ENCODE measurements at places on chromosomes 6 and 20.

DNA sequence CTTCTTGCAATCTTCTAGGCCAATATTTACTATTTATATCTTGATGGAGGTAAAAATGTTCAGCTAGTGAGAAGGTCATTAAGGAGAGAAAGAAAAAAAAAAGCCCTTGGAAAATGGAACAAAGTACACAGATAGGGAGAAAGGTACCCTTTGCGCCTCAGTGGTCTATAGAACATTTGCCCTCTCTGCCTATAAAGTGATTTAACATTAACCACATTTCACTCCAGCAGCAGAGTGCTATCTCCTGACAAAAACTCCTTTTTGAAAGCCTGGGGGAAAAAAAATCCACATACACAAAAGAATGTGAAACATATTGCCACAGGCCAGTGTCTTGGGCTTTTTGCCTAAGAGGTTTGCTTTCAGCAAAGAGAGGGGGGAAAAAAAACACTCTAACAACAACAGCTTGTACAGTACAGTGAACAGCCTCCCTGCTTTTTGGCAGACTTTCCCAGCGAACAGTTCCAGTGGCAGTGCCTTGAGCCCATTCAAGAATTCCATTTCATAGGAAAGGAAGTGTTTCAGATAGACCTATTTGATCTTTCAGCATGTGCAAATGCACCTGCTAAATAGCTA lies 695 bp downstream of the ARHGAP18 start:
- DNase-seq: no peak

DNA sequence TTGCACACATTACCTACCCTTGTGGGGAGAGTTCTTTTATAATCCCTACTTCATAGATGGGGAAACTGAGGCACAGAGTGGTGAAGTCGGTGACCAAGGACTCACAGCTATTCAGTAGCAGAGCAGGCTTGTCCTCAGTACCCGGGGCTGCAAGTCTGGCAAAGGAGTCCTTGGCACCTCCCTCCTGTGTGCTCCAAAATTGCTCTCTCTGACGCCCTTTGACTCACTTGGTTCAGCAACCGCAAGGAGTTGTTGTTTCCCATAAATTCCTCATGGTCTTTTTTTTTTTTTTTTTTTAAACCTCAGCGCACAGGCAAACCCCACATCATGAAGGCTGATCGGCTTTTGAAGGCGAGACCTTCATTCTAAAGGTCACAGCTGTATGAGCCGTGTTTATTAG lies 143.2 kb downstream of the CEBPB start:
- DNase-seq: no peak

- DNase-seq: no peak
Measured at GRCh38 chr6:127267646-127268625, 1.3 kb downstream of the RNF146 start.

GRCh38 chr6:130624046-130624445 lies 203.2 kb upstream of the SMLR1 start:
- no peak for DNase-seq

Measured in D341Med (cell line).